ENCODE measurements at places on chromosomes 11 and 22.

DNA sequence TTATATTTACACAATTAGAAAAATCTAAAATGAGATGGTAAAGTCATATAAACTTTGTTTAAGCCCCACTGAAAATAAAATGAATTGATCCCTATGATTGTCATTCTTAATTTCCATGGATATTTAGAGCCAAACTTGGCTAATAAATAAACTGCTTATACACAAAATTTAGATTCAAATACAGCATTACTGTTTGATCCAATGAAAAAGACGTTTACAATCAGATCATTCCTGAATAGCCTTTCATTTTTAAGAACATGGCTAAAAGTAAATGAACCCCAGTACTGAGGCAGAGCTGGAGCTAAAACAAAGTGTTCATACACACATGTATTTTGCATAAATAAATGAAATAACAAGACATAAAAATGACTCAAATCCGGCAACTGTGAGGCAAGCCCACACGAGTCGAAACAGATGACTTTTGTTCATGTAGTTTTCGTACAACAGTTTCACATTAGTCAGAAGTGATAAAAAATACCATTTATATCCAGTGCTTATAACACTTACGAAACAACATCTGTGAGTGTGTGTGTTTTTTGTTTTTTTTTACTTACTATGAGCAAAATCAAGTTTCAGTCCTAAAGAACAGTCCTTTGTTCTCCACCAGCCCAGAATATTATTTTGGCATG, 386.5 kb downstream of the SOX6 start:
- DNase-seq = no peak

DNA sequence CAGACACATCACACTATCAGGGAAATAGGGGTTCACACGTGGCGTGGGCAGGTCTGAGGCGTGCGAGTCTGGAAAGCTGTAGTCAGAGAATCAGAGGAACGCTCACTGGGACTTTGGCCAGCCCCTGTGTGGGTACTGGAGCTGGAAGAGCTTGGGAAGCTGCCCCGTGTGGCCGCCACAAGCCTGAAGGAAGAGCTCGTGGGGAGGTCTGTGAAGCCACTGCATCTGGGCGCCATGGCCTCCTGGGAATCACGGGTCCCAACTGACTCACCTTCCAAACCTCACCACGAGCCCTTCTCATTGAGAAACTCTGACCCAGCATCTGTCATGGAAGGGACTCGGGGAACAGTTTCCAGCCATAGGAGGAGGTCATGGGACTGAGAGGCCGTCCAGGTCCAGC, 5.9 kb upstream of the MRGPRF start:
- DNase-seq = no peak

DNA sequence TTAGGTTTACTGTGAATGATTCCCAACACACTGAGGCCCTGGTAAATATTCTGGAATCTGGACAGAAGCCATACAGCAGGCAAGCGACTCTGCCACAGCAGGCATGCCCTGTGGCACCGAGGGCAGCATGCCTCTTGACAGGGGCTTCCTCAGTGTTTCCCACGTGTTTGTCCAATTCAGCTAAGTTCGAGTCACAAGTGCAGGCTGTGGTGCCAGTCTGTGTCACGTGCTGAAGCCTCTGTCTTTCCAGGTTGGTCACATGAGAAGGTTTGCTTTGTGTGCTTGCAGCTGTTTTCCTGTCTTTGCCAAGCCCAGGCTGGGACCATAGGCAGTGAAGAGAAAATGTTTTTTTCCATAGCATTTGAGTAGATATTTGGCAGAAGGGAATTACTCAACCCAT, 2.4 kb upstream of the PPFIBP2 start:
- DNase-seq = no peak

DNA sequence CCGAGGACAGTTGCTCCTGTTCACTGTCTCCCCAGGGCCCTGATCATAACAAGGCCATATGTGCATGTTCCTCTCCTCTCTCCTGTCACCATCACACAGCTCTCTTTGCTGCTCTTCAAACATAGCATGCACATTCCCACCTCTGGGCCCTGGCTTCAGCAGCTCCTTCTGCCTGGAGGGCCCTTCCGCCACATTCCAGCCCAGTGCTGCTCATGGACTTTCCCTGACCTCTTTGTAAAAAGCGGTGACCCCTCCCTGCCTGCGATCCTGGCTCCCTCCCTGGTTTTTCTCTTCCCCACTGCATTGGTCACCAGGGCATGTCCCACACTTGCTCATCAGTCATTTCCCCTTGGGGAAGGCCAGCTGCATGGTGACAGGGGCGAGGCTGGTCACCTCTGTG, 98.2 kb downstream of the MYO18B start:
- no peak for DNase-seq

GRCh38 chr11:86720546-86720945, 48.1 kb upstream of the ME3 start:
- no peak for DNase-seq

DNA sequence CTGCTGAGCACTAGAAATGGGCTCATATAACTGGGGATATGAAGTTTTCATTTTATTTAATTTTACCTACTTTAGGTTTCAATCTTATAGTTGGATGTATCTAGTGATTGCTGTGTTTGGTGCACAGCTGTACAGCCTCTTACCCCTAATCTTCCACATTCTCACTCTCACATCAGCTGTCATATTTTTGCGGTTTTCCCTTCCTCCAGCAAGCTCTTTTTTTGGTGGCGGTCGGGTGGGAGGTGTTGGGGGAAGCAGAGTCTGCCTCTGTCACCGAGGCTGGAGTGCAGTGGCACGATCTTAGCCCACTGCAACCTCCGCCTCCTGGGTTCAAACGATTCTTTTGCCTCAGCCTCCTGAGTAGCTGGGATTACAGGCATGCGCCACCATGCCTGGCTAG, 445.1 kb upstream of the ISX start:
- no peak for DNase-seq

GRCh38 chr22:22226448-22227187, 18.0 kb upstream of the VPREB1 start:
- DNase-seq = no peak

- DNase-seq = no peak
Observed at GRCh38 chr11:27241311-27242122, 121.5 kb downstream of the CCDC34 start.

- DNase-seq = no peak
Observed at GRCh38 chr11:10426475-10426874, 28.6 kb upstream of the AMPD3 start.

- DNase-seq = no peak
Observed at GRCh38 chr22:26576026-26576680, 13.8 kb downstream of the TPST2 start.

- DNase-seq = peak; percentile 6
Observed at GRCh38 chr11:95453616-95454171, 222.7 kb upstream of the SESN3 start.
